Naive thymus-derived CD8-positive, alpha-beta T cell (primary cell): ENCODE measurements at places on chromosomes 3 and 15.
A peak's percentile ranks its signal among the peaks of the same experiment; 100 is the strongest.

DNA sequence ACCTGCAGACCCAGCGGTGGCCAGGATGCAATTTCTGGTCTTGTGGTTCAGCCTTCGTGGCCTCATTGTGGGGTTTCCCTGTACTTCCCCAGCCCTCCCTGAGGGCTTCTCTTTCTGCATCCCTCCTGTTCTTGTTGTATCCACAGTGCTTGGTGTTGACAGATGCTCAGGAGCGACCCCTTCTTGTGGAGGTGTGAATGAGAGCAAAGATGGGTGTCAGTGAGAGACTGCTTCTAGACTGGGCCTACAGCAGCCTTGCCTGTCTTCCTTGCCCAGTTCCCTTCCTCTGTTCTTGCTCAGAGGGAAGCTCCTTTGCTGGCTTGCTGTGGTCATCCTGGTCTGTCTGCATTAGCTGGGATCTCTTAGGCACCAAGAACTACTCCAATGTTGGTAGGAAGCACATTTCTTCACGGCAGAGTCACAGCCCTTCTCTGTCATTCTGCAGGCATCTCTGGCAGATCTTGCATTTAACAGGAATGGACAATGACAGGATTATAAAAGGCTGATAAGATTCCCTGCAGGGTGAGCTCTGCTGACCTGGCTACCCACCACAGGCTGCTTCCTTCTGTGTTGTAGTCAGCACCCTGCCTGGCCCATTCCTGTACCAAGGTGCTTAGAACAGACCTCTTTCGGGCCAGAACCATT, 317.8 kb upstream of the C2CD4B start:
- H3K36me3 ChIP-seq, result no peaks in the 10 kb centered on the region
- H3K4me3 ChIP-seq, result no peak overlapping the region
- no peaks in the 10 kb centered on the region for H3K4me1 ChIP-seq
- H3K27ac ChIP-seq, result no peak overlapping the region
- H3K27me3 ChIP-seq, result no peaks in the 10 kb centered on the region
- DNase-seq, result no peak

DNA sequence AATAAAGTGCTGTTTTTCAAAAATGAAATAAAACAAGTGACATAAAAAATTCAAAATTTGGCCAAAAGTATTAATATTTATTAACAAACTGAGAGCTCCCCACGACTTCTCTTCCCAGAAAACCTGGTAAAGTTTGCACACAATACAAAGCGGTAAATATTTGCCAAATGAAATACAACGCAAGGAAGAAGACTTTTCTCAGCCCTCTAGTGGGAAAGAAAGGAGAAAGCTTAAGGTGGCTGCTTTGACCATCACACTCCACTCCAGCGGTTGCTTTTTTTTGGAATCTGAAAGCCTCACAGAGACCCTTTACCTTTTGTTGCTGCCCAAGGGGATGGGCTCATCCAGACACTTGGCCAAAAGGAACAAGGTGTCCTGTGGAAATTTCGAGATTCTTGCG, 1.1 kb upstream of the GK5 start:
- H3K4me3 ChIP-seq, result peak overlapping the region; percentile 71
- H3K4me1 ChIP-seq, result peaks cover 19% of the 10 kb centered on the region
- H3K36me3 ChIP-seq, result no peaks in the 10 kb centered on the region
- no peaks in the 10 kb centered on the region for H3K27me3 ChIP-seq
- no peak for DNase-seq
- no peak overlapping the region for H3K27ac ChIP-seq

DNA sequence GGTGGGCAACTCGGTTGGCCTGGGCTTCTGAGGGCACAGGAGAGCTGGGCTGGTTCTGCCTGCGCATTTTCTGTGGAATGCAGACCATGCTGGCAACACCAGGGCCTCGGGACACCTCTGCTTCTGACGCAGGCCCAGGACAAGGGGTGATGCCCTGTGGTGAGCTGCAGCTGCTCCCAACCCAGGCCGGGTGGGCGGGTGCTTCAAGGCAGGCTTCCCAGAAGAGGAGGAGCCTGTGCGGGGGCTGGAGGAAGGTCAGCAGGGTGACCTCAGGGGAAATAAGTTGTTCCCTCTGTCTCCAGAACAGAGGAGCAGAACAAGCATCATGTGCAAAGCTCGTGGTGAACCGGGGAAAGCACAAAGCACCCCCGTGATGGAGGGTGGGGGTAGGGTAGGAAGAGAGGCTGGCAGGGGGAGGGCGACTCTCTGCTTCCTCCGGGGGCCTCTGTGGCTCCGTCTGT, 11.0 kb upstream of the PLXNA1 start:
- H3K4me1 ChIP-seq, result no peaks in the 10 kb centered on the region
- no peak for DNase-seq
- peak overlapping the region; percentile 24 for H3K27ac ChIP-seq
- no peak overlapping the region for H3K4me3 ChIP-seq
- peaks cover 19% of the 10 kb centered on the region for H3K27me3 ChIP-seq

GRCh38 chr3:160078533-160078932, 89.9 kb downstream of the IL12A start:
- no peak overlapping the region for H3K4me3 ChIP-seq
- H3K4me1 ChIP-seq, result no peaks in the 10 kb centered on the region
- no peaks in the 10 kb centered on the region for H3K36me3 ChIP-seq
- H3K27ac ChIP-seq, result no peak overlapping the region
- DNase-seq, result no peak

DNA sequence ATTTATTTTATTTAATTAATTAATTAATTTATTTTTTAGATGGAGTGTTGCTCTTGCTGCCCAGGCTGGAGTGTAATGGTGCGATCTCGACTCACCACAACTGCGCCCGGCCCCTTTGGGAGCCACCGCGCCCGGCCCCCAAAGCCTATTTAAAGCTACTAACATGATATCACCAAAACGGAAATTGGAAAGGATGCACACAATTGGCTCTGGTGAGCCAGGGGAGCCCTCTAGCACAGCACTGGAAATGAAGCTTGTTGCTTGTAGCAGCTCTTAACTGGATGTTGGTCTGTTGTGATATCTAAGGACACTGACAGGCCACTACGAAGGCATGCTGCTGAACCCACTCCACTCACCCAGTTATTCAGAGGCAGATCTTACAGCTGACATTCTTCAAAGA, 104.5 kb downstream of the IGF2BP2 start:
- no peak overlapping the region for H3K4me3 ChIP-seq
- H3K36me3 ChIP-seq, result no peaks in the 10 kb centered on the region
- no peak for DNase-seq
- H3K27ac ChIP-seq, result no peak overlapping the region
- H3K27me3 ChIP-seq, result peaks cover 3% of the 10 kb centered on the region

DNA sequence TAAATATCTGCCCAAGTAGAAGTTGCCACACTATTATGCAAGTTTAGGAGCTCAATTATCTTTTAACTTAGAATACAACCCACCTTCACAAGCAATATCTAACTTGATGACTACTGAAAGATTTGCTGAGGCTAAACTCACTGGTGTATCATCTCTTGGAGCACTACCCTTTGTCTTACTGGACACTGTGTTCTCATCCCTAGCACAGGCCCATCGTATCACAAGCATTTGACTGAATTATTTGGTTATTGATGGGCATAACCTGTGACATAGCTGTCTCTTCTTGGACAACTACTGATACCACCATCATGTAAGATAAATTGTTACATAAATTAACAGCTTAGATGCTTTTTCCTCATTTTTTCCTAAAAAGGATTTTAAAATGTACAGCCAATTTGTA, 216.2 kb upstream of the THBS1 start:
- H3K4me1 ChIP-seq, result no peaks in the 10 kb centered on the region
- no peak overlapping the region for H3K27ac ChIP-seq
- H3K27me3 ChIP-seq, result peaks cover 4% of the 10 kb centered on the region
- H3K36me3 ChIP-seq, result no peaks in the 10 kb centered on the region
- DNase-seq, result no peak

DNA sequence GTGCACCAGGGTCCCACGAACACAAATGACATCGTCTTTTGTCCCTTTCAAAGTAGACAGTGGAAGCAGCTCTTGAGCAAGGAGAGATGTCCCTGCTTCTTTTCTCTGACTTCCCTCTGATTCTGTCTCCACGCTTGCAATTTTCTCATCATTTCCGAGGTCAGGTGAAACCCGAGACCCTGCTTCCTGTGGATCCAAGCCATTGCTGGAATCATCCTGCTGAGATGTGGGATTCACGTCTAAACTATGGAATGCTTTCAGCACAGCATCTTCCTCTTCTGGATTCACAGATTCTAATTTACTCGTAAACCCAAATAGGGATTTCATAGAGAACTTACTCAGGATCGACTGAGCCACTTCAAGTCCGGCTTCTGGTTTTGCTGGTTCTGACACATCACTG, 127.1 kb downstream of the FMN1 start:
- H3K4me1 ChIP-seq, result peaks cover 17% of the 10 kb centered on the region
- peak overlapping the region; percentile 72 for H3K4me3 ChIP-seq
- H3K27ac ChIP-seq, result no peak overlapping the region
- peaks cover 20% of the 10 kb centered on the region for H3K27me3 ChIP-seq
- H3K36me3 ChIP-seq, result no peaks in the 10 kb centered on the region
